ENCODE measurements at places on chromosomes 3 and 15. TPM values are rescaled to one million over a fixed set of nuclear protein-coding genes. Genes with fewer than 3 reads are reported as not detected.
A peak's percentile ranks its signal among the peaks of the same experiment; 100 is the strongest.

Gene AP3B2
- total RNA-seq = 36.8 TPM

- H3K4me1 ChIP-seq = peaks cover 7% of the 10 kb centered on the region
- H3K36me3 ChIP-seq = no peaks in the 10 kb centered on the region
- H3K27ac ChIP-seq = no peak overlapping the region
- H3K27me3 ChIP-seq = no peaks in the 10 kb centered on the region
- H3K4me3 ChIP-seq = no peak overlapping the region
These were observed 167.7 kb downstream of the NEK10 start for GRCh38 chr3:27201492-27201891.

DNA sequence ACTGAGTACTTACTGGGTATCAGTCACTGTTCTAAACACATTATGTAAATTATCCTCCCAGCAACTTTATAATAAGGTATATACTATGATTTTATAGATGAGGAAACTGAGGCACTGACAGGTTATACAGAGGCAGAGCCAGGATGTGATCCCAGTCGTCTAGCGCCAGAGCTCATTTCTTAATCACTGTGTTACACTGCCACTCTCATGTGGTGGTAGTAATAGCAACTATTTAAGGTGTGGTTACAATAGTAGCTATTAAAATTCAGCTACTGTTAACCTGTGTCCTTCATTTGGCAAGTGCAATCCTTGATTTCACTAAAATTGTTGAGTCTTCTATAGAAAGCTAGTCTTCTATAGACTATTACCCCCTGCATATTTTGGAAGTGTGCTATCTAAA, 43.1 kb upstream of the TRPC1 start:
- no peak overlapping the region for H3K27ac ChIP-seq
- no peaks in the 10 kb centered on the region for H3K36me3 ChIP-seq
- no peak overlapping the region for H3K4me3 ChIP-seq

DNA sequence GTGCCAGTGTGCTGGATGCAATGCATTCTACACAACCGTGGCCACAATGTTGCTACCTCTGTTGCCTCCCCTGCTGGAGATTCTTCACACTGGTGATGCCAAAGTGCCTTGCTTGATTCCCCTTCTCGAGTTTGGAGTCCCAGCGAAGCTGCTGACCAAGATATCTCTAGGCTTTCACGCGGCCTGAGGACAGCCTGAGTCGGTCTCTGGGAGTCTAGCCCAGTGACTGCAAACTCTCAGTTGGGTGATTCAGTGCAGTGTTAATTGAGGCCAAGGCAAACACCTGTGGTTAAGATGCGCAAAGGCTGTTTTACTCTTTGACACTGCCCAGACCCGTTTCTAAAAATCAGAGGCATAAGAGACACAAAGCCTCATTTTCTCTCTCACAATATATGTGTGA, 434.4 kb downstream of the NR2F2 start:
- H3K4me1 ChIP-seq = no peaks in the 10 kb centered on the region
- H3K4me3 ChIP-seq = no peak overlapping the region
- no peaks in the 10 kb centered on the region for H3K36me3 ChIP-seq
- H3K27ac ChIP-seq = no peak overlapping the region

- peak within 1 kb of the TSS; percentile 89 for H3K27ac ChIP-seq
- peaks cover 4% of the 10 kb centered on the region for H3K36me3 ChIP-seq
- H3K4me1 ChIP-seq = peaks cover 27% of the 10 kb centered on the region
- no peaks in the 10 kb centered on the region for H3K27me3 ChIP-seq
- peak; percentile 73 for DNase-seq
These were observed at the start of gene CCDC71 for GRCh38 chr3:49165771-49166751. CCDC71 (minus strand) TSS chr3:49166331; CDS start chr3:49164208, 2,123 bp downstream.

Gene GMNC
- not detected for total RNA-seq

DNA sequence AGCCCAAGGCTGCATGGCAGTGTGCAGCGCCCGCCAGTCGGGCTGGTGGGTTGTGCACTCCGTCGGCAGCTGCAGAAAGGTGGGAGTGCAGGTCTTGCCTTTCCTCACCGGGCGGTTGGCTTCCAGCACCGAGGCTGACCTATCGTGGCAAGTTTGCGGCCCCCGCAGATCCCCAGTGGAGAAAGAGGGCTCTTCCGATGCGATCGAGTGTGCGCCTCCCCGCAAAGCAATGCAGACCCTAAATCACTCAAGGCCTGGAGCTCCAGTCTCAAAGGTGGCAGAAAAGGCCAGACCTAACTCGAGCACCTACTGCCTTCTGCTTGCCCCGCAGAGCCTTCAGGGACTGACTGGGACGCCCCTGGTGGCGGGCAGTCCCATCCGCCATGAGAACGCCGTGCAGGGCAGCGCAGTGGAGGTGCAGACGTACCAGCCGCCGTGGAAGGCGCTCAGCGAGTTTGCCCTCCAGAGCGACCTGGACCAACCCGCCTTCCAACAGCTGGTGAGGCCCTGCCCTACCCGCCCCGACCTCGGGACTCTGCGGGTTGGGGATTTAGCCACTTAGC, 4.3 kb downstream of the ISL2 start:
- peak overlapping the region; percentile 20 for H3K4me3 ChIP-seq
- H3K27me3 ChIP-seq = peaks cover 99% of the 10 kb centered on the region
- peaks cover 4% of the 10 kb centered on the region for H3K4me1 ChIP-seq
- no peak overlapping the region for H3K27ac ChIP-seq
- DNase-seq = peak; percentile 62
- no peaks in the 10 kb centered on the region for H3K36me3 ChIP-seq

DNA sequence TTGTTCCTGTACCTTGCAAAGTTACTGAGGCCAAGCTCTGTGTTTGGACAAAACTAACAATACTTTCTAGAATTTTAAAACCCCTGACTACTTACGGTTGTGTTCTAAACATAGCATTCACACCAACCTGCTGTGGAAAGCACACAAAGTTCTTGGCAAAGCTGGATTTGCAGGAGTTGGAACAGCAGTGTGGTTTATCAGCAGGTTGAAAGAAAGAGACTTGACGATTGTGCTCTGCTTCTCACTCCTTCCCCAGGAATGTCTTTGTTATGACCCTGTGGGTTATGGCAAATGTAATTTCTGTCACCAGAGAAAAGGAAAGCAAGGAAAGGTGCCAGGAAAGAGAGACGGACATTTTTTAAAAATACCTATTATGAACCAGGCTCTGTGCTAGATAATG, 165.5 kb upstream of the TGFBR2 start:
- H3K4me1 ChIP-seq = peaks cover 3% of the 10 kb centered on the region
- no peaks in the 10 kb centered on the region for H3K36me3 ChIP-seq
- H3K27ac ChIP-seq = peak overlapping the region; percentile 78
- H3K27me3 ChIP-seq = no peaks in the 10 kb centered on the region
- no peak overlapping the region for H3K4me3 ChIP-seq

Gene DNAJA4
- 44.5 TPM for total RNA-seq

GRCh38 chr3:105944276-105944675, 75.5 kb upstream of the CBLB start:
- no peak for DNase-seq
- no peaks in the 10 kb centered on the region for H3K27me3 ChIP-seq
- H3K4me3 ChIP-seq = no peak overlapping the region
- no peaks in the 10 kb centered on the region for H3K4me1 ChIP-seq
- H3K36me3 ChIP-seq = no peaks in the 10 kb centered on the region

DNA sequence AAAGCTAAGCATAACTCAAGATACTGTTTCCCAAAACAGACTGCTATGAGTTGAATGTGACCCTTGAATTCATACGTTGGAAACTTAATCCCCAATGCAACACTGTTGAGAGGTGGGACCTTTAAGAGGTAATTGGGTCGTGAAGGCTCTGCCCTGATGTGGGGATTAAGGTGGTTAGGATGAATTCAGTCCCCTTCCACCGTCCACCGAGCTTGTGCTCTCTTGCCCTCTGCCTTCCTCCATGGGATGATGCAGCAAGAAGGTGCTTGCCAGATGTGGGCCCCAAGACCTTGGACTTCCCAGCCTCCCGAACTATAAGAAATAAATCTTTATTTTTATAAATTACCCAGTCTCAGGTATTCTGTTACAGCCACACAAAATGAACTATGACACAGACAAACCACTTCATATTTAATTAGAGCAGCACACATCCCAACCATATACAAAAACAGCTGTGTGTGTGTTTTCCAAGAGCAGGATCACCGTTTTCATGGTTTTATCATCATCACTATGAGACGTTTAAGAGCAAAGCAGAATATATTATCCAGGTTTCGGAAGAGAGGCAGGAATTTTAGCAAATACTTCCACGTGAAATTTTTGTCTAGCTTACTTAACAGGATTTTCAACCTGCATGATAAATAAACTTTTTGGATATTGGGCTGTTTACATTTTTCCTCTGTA, 61.2 kb downstream of the CD200R1L start:
- H3K27me3 ChIP-seq = no peaks in the 10 kb centered on the region
- no peak overlapping the region for H3K27ac ChIP-seq
- DNase-seq = no peak
- no peak overlapping the region for H3K4me3 ChIP-seq
- H3K4me1 ChIP-seq = no peaks in the 10 kb centered on the region
- H3K36me3 ChIP-seq = no peaks in the 10 kb centered on the region

Gene ABHD5
- total RNA-seq = 43.8 TPM

- H3K27me3 ChIP-seq = no peaks in the 10 kb centered on the region
- DNase-seq = no peak
- H3K27ac ChIP-seq = peak overlapping the region; percentile 57
- H3K4me1 ChIP-seq = peaks cover 6% of the 10 kb centered on the region
These were observed 265.0 kb downstream of the TAFA4 start for GRCh38 chr3:68667346-68667745.

GRCh38 chr3:169842960-169843359, 26.8 kb downstream of the LRRC31 start:
- no peaks in the 10 kb centered on the region for H3K27me3 ChIP-seq
- H3K36me3 ChIP-seq = no peaks in the 10 kb centered on the region
- no peak overlapping the region for H3K4me3 ChIP-seq
- DNase-seq = no peak

Gene DUOXA2
- not detected for total RNA-seq

GRCh38 chr3:43999728-44000319, 241.9 kb upstream of the TOPAZ1 start:
- H3K27ac ChIP-seq = no peak overlapping the region
- no peak for DNase-seq
- no peaks in the 10 kb centered on the region for H3K36me3 ChIP-seq
- no peaks in the 10 kb centered on the region for H3K4me1 ChIP-seq

DNA sequence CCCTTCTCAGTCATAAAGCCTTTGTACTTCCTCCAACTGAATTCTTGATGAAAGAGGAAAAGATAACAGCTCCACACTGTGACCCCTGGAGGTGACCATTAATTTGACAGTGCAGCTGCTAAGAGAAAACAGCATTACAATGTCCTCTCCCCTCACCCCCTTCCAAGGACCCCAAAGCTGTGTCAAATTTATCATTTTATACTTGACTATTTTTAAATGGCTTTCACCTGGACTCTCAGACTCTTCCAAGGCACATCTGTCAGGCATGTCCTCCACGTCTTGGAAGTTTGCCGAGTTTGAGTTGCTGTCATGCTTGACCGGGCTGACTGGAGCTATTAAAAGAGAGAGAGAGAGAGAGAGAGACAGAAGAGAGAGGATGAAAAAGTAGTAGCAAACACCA, 236.5 kb downstream of the WDR72 start:
- no peak for DNase-seq
- H3K27ac ChIP-seq = no peak overlapping the region
- H3K4me1 ChIP-seq = no peaks in the 10 kb centered on the region
- H3K36me3 ChIP-seq = no peaks in the 10 kb centered on the region
- H3K27me3 ChIP-seq = no peaks in the 10 kb centered on the region
- H3K4me3 ChIP-seq = no peak overlapping the region

DNA sequence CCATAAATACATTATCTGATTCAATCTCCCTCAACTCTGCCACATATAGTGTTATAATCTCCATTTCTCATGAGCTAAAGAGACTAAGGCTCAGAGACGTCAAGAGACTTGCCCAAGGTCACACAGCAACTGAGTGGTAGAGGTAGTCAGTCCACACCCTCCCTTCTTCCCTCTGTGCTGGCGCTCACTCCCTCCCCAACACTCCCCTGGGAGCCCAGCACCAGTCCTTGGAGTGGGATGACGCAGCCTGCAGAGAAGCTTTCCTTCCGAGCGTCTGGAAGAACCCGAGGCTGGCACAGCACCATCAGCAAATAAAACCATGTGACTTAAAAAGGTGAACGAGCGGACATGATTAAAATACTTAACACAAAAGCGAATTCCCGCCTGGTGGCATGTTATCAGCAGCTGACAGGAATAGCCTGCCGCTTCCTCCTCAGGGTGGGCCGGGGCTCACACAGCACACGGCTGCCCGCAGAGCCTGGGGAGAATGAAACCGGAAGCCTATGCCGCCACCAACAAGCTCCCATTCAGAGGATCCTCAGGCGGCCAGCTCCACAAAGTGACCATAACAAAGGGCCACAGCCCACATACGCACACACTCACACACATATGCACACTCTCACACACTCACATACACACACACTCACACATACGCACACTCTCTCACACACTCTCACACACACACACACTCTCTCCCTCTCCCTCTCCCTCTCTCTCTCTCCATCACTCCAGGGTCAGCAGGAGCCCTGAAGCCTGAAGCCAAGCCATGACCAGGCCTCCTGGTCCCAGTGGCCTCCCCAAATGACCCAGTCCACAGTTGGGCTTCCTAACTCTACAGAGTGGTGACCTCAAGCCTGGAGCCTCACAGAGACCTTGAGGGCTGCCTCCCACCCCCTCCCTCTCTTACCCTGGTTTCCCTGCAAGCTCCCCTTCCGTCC, 120.5 kb downstream of the XXYLT1 start:
- H3K27me3 ChIP-seq = no peaks in the 10 kb centered on the region
- H3K27ac ChIP-seq = peak overlapping the region; percentile 80
- H3K4me3 ChIP-seq = no peak overlapping the region
- H3K4me1 ChIP-seq = peaks cover 34% of the 10 kb centered on the region
- no peaks in the 10 kb centered on the region for H3K36me3 ChIP-seq

- H3K4me1 ChIP-seq = peaks cover 29% of the 10 kb centered on the region
- H3K27me3 ChIP-seq = no peaks in the 10 kb centered on the region
- no peak overlapping the region for H3K4me3 ChIP-seq
- peak; percentile 49 for DNase-seq
- no peaks in the 10 kb centered on the region for H3K36me3 ChIP-seq
These were observed 37.9 kb upstream of the TNFAIP8L3 start for GRCh38 chr15:51132384-51133139.

GRCh38 chr3:125147491-125147820, 65.1 kb downstream of the SLC12A8 start:
- no peak for DNase-seq
- peaks cover 21% of the 10 kb centered on the region for H3K4me1 ChIP-seq
- H3K4me3 ChIP-seq = no peak overlapping the region
- H3K27ac ChIP-seq = peak overlapping the region; percentile 14
- no peaks in the 10 kb centered on the region for H3K36me3 ChIP-seq

DNA sequence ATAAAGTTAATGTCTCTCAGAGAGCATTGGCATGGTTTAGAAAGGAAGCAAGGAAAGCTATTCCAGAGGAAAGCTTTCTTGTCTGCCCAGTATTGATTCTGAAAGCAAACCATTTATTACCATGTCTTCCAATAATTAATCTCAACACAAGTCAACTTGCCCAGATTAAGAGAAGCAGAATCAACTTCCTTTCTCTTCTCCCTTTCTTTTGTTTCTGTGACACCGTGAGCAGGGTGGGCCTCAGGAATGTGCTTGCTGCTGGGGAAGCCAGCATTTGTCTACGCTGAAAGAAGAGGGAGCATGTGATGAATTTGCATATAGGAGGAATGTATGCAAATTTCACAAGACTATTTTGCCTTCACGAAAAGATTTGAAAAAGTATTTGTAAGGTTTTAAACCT, 368.6 kb upstream of the ROPN1 start:
- H3K27me3 ChIP-seq = no peaks in the 10 kb centered on the region
- H3K27ac ChIP-seq = no peak overlapping the region
- H3K4me3 ChIP-seq = no peak overlapping the region
- no peak for DNase-seq
- H3K4me1 ChIP-seq = no peaks in the 10 kb centered on the region
- H3K36me3 ChIP-seq = no peaks in the 10 kb centered on the region

Gene SEMA4B
- 193 TPM for total RNA-seq

Gene RTP4
- total RNA-seq = 4.9 TPM

Gene NLGN1
- not detected for total RNA-seq
